ENCODE measurements at places on chromosomes 2 and 18. TPM values are rescaled to one million over a fixed set of nuclear protein-coding genes. Genes with fewer than 3 reads are reported as not detected.

GRCh38 chr2:170240629-170241028 lies 62.7 kb downstream of the MYO3B start:
- DNase-seq: no peak

Gene FLACC1
- total RNA-seq: 1.6 TPM

DNA sequence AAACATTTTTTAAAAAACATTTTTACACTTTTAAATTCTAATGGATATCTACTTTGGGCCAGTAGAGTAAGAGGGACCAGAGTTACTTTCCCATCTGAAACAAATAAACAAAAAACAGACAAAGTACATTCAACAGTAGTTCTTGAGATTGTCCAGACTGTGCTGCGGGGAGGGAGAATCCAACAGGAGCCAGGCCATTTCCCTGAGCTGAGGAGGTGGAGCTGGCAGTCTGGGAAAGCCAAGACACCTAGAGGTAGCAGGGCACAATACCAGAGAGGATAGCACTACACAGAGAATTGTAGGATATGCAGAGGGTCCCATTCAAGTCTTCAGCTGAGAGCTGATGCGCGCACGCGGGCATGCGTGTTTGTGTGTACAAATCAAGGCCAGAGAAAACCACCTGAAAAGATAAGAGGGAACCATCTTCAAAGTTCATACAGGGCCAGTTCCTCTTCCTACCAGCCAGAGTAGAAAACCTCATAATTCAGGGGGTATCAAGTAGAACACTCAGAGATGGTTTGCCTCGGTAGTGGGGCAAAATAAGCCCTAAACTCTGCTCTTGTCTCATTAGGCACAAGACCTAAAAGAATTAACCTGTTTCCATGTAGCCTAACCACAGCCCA lies 44.0 kb downstream of the PTRHD1 start:
- DNase-seq: no peak

DNA sequence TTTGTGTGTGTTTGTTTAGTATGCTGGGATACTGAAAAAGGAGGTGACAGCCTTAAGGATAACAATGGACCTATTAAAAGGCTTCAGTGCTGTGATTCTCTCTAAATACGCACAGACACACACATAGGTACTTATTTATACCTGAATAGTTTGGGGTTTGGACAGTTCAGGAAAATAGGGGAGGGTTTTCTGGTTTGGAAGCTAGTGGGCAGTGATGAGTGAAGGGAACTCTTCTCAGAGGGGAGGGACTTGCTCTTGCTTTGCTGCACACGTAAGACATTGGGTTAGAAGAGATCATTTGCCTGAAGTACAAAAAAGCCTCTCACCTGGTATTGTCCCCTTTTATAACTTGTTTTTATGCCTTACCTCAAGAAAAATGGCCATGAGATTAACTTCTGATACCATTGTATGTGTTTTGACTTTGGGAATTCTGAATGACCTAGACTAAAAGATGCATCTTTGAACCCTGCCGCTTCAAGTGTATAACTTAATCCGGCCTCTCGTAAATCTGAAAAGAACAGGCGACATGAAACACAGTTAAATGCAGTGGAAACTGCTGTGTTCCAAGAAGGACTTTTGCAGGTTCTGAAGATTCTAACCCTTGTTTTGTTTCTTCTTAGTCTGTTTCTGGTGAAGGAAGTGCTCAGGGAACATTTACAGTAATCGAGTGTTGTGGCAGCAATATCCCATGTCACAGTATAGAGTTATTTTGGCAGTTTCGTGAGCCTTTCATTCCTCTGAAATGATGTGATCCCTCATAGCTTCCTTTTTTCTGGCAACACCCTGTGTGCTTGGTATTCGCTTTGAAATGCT lies 2.5 kb downstream of the CRIM1 start:
- no peak for DNase-seq

Gene CCNYL1
- total RNA-seq: 9.2 TPM

Gene CACNB4
- total RNA-seq: 2.6 TPM

DNA sequence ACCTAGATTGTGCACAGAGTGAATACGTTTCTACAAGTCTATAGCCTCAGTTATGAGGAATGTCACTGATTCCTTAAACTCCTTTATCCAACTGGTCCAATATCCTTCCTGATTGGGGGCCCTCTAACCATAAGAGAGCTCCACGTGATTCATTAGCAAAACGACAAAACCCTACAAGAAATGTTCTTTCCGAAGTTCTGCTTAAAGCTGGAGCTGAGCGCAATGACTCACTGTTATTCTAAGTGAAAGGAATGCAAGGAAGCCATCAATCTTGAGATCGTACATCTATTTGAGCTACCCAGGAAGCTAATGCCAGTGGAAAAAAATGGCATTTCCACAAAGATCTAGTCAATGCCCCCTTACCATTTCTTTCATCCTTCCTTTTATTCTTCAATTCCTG lies 354.9 kb upstream of the CDH20 start:
- DNase-seq: no peak

Gene DTNA
- total RNA-seq: 115 TPM

DNA sequence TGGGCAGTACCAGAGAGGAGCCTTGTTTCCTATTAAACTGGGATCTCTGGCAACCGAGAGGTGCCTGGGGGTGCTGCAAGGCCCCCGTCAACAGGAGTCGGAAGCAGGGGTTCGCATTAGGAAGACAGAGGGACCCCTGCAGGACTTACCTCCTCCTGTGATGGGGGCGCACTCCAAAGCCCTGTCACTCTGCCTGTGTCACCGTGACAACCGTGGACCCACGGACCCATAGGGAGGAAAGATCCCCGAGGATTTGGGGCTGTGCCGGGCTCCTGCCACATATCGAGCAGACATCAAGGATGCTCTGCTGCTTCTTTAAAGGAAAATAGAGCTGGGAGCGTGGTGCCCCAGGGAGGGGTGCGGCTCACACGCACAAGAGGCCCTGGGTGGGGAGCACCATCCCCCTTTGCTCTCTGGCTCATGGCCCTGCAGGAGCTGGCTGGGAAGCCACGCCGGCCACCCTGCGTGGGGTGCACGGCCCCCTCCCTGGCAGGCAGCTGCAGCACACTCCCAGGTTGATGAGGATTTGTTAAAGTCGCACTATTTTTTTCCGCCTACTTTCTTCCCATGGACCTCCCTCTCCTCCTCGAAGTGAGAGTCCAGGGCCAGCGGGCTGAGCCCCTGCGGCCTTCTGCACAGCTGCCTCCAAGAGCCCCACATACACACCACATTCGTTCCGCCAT lies 167.5 kb downstream of the TWIST2 start:
- peak; percentile 52 for DNase-seq

- no peak for DNase-seq
Measured at GRCh38 chr2:14255135-14255820, 377.2 kb upstream of the LRATD1 start.

- DNase-seq: no peak
Measured at GRCh38 chr2:58594175-58594574, 353.1 kb upstream of the FANCL start.

Gene RAD51AP2
- not detected for total RNA-seq

- peak; percentile 84 for DNase-seq
Measured at GRCh38 chr2:28393114-28393836, 617 bp downstream of the FOSL2 start.

GRCh38 chr2:176554101-176555048 lies 285.1 kb downstream of the MTX2 start:
- DNase-seq: peak; percentile 68

- DNase-seq: no peak
Measured at GRCh38 chr2:151908204-151908882, 80.1 kb upstream of the ARL5A start.

GRCh38 chr2:141386168-141386567 lies 744.6 kb downstream of the LRP1B start:
- no peak for DNase-seq

- peak; percentile 54 for DNase-seq
Measured at GRCh38 chr2:230931556-230932231, 6.7 kb upstream of the GPR55 start.

DNA sequence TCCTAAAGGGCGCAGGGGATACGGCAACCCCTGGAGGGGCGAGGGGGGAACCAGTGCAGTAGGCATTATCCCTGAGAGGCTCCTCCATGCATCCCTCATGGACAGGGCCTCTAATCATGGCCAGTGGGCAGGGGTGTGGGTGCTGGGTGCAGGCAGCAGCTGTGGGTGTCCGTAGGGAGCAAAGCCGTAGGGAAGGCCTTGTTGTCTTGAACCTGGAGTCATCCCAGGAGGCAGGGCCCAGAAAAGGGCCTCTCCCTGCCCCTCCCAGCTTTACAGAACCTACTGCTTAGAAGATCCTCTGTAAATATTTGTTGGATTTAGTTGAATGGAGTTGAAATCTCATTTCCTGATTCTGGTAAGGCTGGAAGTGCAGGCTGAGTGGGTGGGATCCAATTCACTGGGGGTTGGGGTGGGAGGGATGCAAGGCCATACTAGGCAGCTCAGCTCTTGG lies 207.0 kb upstream of the HAAO start:
- DNase-seq: no peak

Data from sigmoid colon (tissue), 7 donors.